Mammary epithelial cell (primary cell): ENCODE measurements at places on chromosomes 1 and 21. TPM values are rescaled to one million over a fixed set of nuclear protein-coding genes. Genes with fewer than 3 reads are reported as not detected.

CCDC27 gene
- not detected for total RNA-seq

CFAP74 gene
- total RNA-seq: not detected

DNA sequence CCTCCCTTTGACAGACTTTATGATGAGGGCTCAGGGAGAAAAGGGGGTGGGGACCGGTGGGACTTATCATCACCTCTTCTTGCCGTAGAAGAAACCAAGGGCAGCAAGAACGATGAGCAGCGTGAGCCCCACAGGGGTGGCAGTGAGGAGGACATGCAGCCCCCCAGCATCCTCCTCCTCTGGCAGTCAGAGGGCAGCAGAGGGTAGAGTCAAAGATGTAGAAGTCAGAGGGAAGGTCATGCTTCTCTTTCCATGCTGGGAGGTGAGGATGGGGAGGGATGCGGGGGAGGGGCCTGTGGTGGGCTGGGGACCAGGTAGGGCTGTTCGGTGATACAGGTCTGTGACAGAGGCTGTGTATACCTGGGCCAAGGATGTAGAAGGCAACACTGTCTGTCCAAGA is 14.8 kb downstream of the INSRR start:
- DNase-seq: no peak

DNA sequence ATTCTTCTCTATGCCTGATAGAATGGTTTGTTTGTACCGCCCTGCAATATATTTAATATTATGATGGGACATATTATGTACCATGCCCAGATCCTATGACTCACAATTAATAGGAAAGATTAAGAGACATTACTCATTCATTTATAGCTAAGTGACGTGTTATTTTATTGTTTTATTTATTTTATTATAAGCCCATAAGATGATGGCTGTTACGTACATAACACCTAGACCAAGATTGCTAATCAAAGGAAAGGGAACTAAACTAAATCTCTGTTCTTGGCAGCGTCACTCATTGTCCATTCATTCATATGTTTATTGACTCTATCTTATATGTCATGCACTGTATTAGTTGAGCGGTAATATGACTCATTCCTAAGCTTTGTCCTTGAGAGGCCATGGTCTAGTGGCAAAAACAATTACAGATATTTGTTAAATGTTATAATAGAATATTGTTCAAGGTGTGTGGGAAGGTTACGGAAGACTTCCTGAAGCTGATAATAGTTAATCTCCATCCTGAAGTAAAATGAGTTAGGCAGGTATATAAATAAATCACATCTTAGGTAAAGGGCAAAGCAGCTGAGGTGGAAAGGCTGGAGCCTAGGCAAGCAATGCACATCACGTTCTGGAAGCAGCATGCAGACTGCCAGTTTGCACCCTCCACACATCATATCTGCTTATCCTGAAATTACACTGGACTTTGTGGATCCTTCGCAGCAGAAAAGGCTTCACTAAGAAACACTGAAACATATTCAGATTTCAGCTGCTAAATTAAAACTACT is 16.6 kb upstream of the CD55 start:
- peak; percentile 65 for DNase-seq

DNA sequence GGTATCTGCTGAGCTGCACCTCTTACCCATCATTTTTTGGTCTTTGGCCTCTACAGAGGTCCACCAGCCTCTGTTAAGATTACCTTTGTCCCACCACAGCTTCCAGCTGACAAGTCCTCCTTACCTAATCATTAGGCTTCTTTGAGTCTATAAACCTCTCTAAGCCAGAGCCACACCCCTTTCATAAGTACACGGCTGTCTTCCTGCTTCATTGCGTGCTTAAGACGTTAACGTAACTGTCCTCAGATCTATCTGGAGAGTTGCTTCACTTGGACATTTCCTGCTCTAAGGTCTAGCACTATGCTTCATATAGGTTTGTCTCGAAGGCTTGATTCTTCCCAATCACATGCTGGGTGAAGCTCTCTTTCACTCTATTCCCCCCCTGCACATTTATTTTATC is 71.0 kb upstream of the CACHD1 start:
- DNase-seq: no peak

DNA sequence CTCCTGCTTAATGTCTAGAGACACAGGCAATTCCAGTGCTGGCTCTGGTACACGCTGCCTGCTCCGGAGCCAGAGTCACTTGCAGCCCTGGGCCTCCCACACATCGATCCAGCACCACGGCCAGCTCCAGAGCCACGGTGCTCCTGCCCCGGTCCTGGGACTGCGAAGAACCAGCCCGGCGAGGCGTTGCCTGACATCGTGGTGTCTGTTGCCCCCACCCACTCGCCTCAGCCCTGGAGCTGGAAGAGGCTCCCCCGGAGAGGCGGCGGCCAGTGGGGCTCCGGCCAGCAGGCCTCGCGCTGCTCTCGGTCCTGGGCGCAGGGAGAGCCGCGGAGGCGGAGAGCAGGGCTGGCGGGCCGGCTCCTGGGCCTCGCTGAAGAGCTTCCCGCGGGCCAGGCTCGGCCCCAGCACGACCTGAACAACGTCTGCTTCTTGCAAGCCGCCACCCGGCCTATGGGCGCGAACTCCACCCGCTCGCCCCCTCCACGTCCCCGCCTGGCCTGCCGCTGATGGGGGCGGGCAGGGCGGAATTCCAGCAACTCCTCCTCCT is 364.8 kb downstream of the CEP170 start:
- peak; percentile 25 for DNase-seq

GRCh38 chr21:26177187-26177586 is 6.6 kb upstream of the APP start:
- peak; percentile 35 for DNase-seq

GRCh38 chr1:205030896-205031295 is 12.1 kb upstream of the CNTN2 start:
- no peak for DNase-seq

DNA sequence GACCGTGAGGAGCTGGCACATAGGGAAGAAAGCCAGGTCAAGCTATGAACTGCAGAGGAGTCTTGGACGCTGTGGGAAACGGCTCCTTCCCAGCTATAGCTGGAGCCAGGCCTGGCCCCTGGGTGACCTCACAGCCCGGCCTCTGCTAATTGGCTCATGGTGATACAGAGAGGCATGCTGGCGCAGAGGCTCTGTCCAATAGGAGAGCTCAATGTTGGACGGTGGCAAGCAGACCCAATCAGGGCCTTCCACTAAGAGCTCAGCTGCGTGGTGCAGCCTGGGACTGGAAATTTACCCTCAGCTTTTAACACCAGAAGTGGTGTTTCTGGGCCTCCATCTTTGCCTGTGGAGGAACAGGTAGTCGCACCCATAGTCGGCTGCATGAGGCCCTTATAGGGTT is 64.4 kb upstream of the GRHL3 start:
- no peak for DNase-seq

- DNase-seq: no peak
Observed at GRCh38 chr1:218703836-218704235, 358.7 kb downstream of the TGFB2 start.

- peak; percentile 12 for DNase-seq
Observed at GRCh38 chr1:50929376-50929958, 30.6 kb downstream of the FAF1 start.
